ENCODE measurements at places on chromosomes 2 and 18.

- DNase-seq: no peak
Observed at GRCh38 chr18:29436459-29436858, 1259.5 kb upstream of the CDH2 start.

- no peak for DNase-seq
Observed at GRCh38 chr2:207283356-207283755, 117.6 kb upstream of the KLF7 start.

DNA sequence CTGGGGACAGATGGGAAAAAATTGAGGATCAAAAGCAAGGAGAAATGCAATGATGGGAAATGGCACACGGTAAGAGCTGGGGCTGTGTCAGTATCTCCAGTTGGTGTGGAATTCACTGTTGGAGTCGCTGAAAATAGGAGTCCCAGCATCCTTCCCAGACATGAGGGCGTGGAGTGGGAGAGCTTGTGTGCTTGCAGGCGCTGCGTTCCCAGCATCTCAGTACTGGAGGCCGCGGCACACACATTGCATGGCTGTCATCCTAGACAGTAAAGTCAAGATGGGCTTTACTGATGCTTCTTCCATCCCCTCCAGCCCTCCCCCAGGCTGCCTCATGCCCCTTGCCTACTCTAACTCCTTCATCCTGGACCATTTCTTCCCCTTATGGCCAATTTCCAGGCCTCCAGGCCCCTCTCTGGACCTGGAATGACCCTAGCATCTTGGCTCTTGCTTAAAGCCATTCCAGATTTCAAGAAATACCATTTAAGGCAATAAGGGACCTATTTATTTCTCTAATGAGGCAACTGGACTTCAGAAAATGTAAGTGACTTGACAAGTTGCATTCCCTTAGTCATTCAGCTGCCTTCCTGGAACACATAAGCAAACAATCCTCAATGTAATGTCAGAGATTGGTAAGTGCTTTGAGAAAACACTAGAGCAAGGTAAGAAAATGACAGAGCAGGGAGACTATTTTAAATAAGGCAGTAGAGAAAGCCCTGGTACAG, 70.5 kb upstream of the TTC39C start:
- no peak for DNase-seq

- no peak for DNase-seq
Observed at GRCh38 chr2:40690036-40690435, 238.1 kb upstream of the SLC8A1 start.

GRCh38 chr2:158688721-158689120, 106.4 kb upstream of the DAPL1 start:
- DNase-seq: no peak

- DNase-seq: no peak
Observed at GRCh38 chr2:165601065-165601830, 131.8 kb downstream of the CSRNP3 start.

DNA sequence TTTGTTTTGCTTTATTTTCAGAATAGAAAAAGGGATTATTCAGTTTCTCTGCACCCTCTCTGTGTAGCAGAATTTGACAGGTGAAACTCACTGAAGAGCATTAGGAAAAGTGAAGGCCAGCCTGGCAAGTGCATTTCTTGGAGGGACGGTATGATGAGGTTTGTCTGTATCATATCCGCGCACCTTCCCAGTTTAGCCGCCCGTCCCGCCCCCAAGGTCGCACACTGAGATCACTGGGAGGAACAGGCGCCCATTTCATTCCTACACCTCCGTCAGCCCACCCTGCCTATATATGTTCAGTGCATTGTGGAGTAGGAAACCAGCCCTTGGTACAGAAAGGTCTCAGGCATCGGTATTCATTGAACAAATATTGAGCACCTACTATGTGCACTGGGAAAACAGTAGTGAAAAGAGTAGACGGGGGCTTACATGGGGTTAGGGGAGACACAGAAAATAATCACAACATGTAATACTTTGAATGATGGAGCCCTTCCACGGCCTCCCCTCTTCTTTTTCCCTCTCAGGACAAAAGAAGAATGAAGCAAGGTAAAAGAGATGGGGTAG, 678 bp upstream of the FECH start:
- no peak for DNase-seq

- no peak for DNase-seq
Observed at GRCh38 chr18:27130065-27130630, 55.0 kb downstream of the CHST9 start.

DNA sequence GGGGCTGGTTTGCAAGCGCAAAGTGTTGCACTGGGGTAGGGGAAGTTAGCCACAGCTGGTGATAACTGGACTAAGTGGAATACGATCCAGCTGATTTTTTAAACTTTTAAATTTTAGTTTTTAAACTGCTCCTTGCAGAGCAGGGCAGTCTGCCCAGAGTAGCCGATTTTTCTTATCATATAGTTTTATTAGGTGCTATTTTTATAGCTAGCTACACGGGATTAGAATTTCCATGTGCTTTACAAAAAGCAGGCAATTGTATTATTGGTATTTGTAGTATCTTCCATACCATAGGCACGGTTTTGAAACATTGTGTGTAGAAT, 9.6 kb downstream of the CPLX4 start:
- DNase-seq: no peak

DNA sequence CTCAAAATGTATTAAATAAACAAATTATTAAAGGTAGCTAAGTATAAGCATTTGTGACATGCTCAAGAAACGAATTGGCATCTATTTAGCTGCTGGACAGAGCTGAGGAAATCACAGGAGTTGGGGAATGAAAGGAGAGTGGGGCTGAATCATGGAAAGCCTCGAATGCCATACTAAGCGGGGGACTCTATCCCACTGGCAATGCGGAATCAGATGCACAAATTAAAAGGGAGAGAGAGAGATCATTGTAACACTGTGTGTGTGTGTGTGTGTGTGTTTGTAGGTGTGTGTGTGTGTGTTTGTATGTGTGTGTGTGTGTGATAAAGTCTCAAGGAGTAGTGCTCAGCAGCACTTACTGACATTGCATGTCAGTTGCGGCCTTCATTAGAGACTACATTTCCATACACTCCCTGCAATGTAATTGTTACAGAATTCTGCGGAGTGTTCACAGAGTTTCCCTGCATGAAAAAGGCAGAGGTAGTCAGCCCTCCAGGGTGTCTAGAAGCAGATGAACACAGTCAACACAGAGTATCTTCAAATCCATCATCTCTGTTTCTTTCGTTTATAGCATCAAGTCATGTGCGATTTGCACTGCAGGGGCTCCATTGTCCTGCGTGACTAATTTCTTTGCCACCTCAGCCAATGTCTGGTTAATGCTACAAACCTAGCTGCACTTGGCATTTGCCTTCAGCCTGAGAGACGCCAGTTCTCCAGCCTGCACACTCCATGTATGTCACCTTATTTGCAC, 111.7 kb upstream of the CYRIA start:
- DNase-seq: no peak

GRCh38 chr18:46343931-46344372, 239.8 kb downstream of the HAUS1 start:
- DNase-seq: no peak

DNA sequence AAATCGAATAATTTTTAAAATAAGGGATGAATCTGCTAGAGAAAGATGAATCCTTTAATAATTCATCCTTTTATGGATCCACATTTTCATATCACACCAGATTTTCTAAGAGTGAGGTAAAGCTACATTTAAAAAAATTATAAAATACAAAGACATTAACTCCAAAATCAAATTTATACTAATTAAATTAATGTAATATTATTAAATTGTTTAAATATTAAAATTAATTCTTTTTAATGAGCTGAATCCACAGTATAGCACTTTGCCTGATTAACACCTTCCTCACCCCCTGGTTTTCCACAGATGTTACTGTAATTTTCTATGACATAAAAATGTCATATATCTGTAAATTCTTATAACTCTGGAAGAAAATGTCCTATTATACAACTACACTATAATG, 26.2 kb downstream of the ZRANB3 start:
- no peak for DNase-seq

GRCh38 chr2:3769766-3770165, 66.4 kb downstream of the DCDC2C start:
- no peak for DNase-seq

DNA sequence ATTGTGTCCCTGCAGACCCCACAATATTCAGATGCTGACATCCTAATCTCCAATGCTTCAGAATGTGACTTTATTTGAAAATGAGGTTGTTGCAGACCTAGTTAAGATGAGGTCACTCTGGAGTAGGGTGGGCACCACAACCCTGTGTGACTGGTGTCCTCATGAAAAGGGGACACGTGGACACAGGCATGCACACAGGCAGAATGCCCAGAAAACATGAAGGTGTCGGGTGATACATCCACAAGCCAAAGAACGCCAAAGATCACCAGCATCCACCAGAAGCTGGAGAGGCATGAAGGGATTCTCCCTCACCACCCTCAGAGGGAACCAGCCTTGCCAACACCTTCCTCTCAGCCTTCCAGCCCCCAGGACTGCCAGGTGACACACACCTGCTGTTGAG, 69.3 kb downstream of the AFF3 start:
- DNase-seq: no peak

DNA sequence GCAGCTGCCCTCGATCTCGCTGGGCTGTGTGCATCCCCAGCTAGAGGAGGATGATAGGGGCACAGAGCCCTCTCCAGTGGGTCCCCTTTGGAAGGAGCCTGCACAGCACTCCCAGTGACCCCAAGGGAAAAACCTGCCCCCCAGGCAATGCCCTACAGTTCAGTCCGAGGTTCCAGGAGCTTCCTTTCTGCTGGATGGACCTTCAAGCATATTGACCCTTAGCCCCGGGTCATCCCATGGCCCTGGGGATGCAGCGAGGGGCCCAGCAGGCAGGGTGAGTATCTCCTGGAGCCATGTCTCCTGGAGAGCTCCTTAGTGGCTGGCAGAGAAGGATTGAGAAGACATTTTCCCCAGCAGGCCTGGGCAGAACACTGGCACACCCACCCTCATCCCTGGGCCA, 45.4 kb upstream of the CTDP1 start:
- no peak for DNase-seq

DNA sequence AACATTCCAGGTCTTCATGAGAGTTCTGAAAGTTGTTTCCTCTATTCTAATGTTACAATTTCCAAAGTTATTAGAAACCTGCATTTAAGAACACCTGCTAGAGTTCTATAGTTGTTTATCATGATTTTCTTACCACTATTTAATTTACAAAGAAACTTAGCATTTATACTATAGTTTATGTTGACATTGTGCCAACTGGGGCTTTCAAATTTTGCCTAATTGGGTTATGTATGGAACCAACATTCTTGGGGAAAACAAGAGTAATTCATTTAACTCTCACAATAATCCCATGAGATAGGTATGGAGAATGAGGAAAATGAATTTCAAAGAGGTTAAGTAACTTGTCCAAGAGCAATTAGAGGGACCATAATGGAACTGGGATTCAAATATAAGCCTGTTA, 28.8 kb upstream of the ADCYAP1 start:
- no peak for DNase-seq

GRCh38 chr18:8785855-8786482, 80.6 kb downstream of the MTCL1 start:
- no peak for DNase-seq

DNA sequence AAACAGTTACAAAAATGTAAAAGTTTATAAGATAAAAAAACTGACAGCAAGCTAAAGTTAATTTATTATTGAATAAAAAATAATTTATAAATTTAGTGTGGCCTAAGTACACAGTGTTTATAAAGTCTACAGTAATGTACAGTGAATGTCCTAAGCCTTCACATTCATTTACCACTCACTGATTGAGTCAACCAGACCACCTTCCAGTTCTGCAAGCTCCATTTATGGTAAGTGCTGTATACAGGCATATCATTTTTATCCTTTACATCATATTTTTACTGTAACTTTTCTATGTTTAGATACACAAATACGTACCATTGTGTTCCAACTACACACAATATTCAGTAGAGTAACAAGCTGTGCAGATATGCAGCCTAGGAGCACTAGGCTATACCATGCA, 184.2 kb upstream of the LRATD1 start:
- DNase-seq: no peak

- no peak for DNase-seq
Observed at GRCh38 chr2:27353762-27354596, 2.6 kb downstream of the GTF3C2 start.
